ENCODE measurements at places on chromosomes 3 and 15.

DNA sequence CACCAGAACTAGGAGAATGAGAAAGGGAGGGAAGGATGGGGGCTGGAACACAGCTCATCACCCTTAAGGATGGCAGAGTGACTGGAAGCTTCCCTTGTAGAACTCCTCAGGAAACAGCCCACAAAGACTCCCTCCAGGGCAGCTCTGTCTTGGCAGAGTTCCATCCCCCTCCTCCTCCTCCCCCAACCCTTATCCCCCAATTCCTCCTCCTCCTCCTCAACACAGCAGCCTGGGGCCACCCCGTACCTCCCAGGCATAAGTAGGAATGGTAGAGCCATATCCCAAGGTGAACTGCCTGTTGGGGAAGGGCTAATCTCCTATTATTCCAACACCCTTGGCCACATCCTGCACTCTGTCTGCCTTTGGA, 38.8 kb downstream of the ADCY5 start:
- DNase-seq = no peak

DNA sequence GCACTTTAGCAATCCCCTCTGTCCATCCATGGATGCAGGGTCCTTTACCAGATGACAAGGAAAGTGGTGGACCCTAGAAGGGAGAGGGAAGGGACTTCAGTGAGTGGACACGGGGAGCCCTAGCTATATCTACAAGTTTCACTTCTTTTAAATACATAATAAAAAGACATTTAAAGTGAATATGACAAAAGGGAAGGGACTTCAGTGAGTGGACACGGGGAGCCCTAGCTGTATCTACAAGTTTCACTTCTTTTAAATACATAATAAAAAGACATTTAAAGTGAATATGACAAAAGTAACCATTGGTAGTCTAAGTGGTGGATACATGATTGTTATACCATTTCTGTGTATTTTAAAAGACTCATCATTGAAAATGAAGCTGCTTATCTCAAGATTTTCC, 81.9 kb upstream of the HES1 start:
- no peak for DNase-seq

DNA sequence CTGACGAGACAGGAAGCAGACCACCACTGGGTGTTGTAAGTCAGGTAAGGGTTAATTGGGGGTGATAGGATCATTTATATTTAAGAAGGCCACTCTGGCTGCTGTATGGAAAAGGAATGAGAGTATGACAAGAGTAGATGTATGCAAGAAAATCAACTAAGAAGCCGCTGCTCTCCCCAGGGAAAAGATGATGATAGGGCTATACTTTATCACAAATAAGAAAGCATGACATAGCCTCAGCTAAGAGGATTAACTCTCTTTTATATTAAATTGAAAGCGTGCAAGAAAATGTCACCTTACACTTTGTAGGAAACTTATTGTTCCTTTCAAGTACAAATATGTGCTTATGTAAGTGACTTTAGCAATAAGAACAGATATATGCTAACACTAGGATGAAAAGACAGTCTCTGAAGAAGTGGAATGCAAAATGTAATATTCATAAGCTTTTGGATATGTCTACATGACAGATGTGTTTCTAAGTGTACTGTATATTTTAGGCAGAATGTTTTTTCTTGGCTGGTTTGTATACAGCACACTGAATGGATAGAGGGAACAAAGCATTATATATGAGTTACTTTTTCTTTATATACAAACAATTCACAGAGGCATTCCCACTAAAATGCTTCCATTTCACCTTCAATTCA, 8.7 kb upstream of the NDUFB4 start:
- no peak for DNase-seq

DNA sequence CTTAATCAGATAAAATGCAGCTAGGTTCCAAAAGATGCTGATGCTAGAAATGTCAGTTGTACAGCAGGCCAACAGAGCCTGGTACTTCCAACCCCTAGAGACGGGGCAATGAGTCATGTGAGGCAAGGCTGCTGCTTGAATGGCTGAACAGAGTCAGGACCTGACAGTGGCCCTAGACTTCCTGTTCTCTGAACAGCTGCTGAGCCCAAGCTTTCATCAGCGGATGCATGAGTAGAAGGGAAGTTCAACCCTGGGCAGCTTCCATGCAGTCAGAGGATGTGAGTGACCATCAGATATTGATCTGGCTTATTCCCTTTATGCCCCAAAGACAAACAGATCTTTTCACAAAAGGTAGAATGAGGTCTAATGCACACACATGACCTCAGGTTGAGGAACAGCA, 282.9 kb upstream of the COL8A1 start:
- DNase-seq = peak; percentile 5

DNA sequence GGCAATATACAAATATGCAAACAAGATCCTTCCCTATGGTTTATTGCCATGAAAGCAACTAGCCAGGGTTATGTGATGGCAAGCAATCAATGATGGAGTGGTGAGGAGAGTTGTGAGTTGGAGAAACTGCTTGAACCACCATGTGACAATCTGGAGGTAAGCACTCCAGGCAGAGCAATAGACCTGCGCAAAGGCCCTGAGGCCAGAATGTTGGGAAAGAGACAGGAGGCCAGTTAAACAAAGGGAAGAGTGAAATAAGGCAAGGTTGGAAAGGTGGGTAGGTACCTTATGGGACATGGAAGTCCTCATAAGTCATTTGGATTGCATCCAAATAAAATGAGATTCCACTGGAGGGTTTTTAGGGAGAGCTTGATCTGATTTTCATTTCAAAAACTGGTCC, 80.0 kb upstream of the WNT5A start:
- DNase-seq = no peak

- no peak for DNase-seq
These were observed 4.7 kb downstream of the ITPR1 start for GRCh38 chr3:4497843-4498324.

DNA sequence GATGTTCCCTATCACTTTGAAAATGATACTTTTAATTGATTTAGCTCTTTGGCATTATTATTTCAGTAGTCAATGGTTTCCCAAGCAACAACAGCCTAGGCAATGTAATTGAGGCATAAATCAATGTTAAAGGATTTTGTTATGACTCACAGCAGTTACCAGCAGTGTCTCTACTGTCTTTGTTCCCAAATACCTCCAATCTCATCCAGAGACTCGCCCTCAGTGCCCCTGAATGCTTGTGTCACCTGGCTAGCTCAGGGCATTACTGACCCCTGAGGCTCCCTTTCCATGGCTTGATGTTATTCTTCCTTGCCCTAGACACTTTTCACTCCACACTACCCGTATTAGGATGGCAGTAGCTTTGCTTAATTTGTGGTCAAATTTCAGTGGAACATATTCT, 227.2 kb downstream of the SQOR start:
- no peak for DNase-seq

GRCh38 chr3:26915208-26915607, 292.6 kb downstream of the LRRC3B start:
- DNase-seq = no peak

- no peak for DNase-seq
These were observed 297.5 kb upstream of the STT3B start for GRCh38 chr3:31235062-31235700.

- peak; percentile 93 for DNase-seq
These were observed 3.0 kb upstream of the PPP1R2 start for GRCh38 chr3:195546130-195546560.

GRCh38 chr3:176969066-176969465, 228.2 kb downstream of the TBL1XR1 start:
- DNase-seq = no peak

All from fibroblast of pulmonary artery (primary cell).